ENCODE measurements at places on chromosomes 4 and X.

DNA sequence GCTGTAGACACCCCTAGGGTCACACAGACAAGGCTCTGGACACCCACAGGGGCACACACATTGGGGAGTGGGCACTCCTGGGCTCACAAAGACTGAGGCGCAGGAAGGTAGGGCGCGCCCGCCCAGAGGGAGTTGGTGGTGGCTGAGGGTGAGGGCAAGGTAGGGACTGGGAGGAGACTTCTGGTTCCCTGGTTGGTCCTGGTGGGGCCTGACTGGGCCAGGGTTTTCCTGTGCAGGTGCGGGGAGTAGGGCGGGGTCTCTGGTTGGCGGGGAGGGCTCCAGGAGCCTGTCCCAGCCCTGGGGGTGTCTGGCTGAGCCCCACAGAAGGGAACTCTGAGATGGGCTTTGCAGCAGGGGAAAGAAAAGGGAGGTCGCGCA, 6.7 kb upstream of the WAS start:
- no peak for DNase-seq

GRCh38 chrX:79440336-79440735, 73.2 kb upstream of the ITM2A start:
- DNase-seq, result no peak

DNA sequence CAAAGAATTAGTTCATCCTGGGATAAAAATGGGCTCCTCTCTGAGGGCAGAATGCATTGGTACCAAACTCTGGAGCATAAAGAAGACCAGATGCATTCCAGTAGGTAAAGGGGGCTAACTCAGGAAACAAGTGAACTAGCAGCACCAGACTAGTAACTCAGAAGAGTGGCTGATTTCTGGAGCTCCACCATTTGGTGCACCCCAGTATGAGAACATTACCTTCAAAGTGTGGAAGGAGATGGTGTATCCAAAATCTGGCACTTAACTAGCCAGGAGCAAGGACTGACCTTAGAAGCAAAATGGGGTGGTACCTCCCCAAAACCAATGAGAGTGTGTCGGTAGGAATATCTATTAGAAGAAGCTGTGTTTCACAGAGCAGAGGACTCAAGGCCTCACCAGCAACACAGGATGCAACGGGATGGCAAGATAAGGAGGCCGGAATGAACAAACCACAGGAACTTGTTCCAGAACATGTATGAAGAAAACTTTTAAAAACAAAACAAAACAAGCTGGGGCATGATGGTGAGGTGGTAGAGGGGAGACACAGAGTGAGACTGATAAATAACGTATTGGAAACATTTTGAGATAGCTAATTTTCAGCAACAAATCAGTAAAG, 142.3 kb downstream of the INPP4B start:
- no peak for DNase-seq

GRCh38 chr4:7908668-7909067, 31.0 kb downstream of the AFAP1 start:
- no peak for DNase-seq

GRCh38 chrX:35696760-35697234, 101.3 kb upstream of the MAGEB16 start:
- no peak for DNase-seq

Measured in cortex of kidney (tissue), 1 donor.